Adipocyte (in vitro differentiated cells): ENCODE measurements at places on chromosomes 12 and 14.

- DNase-seq = peak; percentile 9
Measured at GRCh38 chr12:109165599-109165998, 49.2 kb downstream of the ACACB start.

DNA sequence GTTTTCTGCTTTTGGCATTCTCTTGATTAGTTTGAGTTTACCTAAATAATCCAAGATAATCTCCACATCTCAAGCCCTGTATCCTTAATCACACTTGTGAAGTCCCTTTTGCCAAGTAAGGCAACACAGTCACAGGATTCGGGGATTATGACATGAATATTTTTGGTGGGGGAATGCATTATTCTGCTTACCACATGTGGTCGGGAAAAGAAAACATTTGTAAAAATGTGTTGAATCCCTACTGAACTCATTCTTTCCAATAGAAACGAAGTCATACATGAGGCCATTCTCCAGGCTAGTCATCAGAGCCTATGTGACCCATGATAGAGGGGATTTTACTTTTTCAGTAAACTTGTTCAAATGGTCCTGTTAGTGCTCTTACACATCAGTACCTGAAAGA is 58.5 kb upstream of the PRICKLE1 start:
- peak; percentile 15 for DNase-seq

DNA sequence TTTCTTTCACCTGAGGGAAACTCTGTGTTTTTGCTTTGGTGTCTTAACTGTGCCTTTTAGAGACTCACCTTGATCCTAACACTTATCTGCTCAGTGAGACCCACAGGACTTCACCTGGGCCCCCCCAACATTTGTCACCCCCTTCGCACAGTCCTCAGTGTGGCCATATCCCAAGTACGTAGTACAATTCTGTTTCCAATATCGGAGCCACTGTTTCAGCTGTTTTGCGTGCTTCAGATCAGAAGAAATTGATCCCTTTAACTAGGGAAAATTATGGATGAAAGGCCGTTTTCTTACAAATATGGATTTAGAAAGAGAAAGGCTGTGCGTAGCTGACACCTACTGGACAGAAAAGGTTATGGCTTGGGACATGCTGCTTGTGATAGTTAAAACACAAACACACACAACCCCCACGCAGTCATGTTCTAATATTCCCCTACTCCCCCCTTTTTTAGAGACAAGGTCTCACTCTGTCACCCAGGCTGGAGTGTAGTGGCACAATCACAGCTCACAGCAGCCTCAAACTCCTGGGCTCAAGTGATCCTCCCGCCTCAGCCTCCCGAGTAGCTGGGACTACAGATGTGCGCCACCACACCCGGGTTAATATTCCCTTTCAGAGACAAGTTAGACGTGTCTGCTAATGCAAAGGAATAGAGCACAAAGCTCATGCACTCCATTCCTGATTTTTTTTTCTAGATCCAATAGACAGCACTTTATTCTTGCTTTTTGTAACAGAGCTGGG is 3.6 kb upstream of the SLC7A8 start:
- DNase-seq = peak; percentile 88

DNA sequence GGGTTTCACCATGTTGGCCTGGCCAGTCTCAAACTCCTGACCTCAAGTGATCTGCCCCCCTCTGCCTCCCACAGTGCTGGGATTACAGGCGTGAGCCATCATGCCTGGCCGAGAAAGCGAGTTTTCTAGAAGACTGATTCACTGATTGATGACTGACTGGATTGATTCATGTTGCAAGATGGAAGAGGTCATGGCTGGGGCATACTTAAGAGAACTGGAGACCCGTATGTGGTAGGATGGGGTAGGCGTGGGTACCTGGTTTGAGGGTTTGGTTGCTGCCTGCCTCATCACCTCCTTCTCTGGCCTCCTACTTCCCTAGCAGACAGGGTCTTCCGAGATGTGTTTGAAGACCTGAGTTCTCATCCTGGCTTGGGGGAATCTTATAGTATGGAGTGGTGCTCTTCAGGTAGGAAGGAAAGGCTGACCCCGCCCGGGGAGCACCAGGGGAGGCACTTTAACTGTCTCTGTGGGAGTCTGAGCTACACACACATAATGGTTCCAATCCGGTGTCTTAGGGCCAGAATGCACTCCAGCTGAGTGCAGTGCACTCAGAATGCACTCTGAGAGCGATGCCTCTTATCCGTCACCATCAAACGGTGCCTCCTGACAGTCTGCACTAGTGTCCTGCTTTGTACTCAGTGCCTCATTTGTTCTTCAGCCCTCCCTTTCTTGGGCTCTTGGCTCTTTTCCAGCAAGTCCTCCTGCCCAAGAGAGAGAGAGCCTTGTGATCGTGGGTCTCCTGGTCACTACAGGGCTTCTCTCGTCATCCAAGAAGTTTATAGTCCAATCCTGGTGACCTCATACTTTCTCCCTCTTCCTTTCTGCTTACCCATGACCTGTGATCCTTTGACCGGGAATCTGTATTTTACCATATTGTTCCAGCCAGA is 19.7 kb downstream of the PLEKHG3 start:
- no peak for DNase-seq

- peak; percentile 81 for DNase-seq
Measured at GRCh38 chr14:28635387-28635786, 131.2 kb upstream of the FOXG1 start.

DNA sequence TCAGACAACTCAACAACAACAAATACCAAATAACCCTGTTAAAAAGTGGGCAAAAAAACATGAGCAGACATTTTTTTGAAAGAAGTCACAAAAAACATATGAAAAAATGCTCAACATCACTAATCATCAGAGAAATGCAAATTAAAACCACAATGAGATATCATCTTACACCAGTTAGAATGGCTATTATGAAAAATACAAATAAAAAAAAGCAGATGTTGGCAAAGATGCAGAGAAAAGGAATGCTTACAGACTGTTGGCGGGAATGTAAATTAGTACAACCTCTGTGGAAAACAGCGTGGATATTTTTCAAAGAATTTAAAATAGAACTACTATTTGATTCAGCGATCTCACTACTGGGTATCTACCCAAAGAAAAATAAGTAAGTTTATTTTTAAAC is 114.0 kb downstream of the SLC38A4 start:
- DNase-seq = peak; percentile 77

- no peak for DNase-seq
Measured at GRCh38 chr14:49196327-49196726, 389.9 kb downstream of the RPS29 start.

GRCh38 chr14:28879573-28879996 is 113.0 kb downstream of the FOXG1 start:
- no peak for DNase-seq

DNA sequence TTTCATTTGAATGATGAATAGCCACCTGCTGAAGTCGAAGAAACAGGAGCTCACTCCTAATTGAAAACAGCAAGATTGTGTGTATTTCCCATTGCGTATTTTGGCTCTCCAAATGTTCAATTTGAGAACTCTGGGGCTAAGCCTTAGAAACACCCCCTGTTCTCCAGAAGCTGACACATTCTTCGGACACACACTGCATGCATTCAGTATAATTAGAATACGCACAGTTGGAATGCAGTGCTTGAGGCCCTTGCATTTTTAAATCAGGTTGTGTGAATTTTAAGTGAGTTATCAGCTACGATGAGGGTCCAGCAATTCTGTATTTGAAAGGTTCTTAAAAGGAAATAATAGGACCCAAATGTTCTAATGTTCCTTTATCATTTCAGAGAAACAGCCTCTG is 103.8 kb downstream of the PRKD1 start:
- no peak for DNase-seq

GRCh38 chr14:65261425-65261920 is 151.1 kb upstream of the FUT8 start:
- no peak for DNase-seq

GRCh38 chr14:58746701-58747100 is 108.9 kb downstream of the DACT1 start:
- no peak for DNase-seq

- DNase-seq = peak; percentile 49
Measured at GRCh38 chr12:88691811-88692210, 111.5 kb upstream of the KITLG start.

DNA sequence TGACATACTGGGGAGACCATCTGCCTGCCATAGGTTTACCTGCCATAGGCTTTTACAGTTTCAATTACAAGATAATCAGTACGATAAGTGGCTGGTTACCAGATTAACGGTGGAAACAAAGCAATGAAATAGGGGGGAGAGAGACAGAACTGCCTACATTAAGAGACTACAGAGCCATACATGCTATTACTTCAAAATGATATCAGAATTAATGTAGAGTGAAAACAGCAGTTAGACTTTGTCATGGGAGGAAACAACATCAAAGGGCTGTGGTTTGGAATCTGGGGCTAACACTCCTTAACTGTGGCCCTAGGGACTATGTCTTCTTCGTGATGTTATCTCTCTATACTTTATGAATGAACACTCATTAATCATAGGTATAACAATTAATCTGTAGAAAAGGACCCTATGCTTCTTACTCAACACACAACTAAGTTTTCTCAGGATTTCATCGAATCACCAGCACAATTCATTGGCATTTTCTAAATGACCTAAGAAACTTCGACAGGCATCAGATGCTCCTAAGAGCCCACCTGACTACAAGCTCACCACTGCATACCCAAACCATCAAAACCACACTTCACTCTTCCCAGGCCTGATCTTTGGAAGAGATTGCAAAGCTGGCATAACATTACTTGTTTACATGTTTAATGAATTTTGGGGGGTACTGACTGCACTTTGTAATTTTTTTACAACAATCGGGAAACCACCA is 475.6 kb upstream of the SOX5 start:
- DNase-seq = no peak

DNA sequence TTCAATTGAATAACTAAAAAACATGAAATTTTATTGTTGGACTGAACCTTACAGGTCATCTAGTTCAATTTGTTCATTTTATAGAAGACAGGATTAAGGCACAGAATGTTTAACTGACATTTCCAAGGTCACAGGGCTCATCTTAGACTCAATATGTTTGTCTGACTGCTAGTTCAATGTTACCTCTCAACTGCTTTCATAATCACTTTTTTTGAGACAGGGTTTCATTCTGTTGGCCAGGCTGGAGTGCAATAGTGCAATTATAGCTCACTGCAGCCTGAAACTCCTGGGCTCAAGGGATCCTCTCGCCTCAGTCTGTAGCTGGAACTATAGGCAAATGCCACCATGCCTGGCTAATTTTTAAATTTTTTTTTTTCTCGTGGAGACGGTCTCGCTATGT is 24.4 kb upstream of the ITGA5 start:
- DNase-seq = no peak

GRCh38 chr14:25394791-25395391 is 344.9 kb upstream of the STXBP6 start:
- DNase-seq = no peak

- peak; percentile 68 for DNase-seq
Measured at GRCh38 chr14:64806202-64806861, 73.4 kb downstream of the SPTB start.

- DNase-seq = peak; percentile 65
Measured at GRCh38 chr12:46675736-46676135, 150.1 kb downstream of the SLC38A4 start.

GRCh38 chr12:53937596-53938325 is 870 bp upstream of the HOXC13 start:
- no peak for DNase-seq

DNA sequence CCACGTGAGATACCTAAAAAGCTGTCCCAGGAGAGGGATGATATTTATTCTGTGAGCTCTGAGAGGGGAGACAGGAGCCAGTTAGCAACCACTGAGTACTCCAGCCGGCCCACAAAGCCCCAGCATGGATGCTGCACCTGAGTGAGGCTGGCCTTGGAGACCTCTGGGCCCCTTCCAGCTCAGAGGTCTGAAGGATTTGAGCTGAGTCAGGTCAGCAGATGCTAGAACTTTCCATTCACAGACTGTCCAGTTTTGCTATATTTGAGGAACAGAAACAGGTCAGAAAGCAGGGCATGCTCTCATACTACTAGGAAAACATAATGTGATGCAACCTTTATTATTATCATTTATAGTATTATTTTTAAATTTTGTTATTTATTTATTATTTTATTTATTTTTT is 15.0 kb upstream of the MAPKAPK5 start:
- DNase-seq = no peak

GRCh38 chr14:67079846-67080245 is 109.4 kb upstream of the GARIN2 start:
- DNase-seq = no peak

- DNase-seq = peak; percentile 36
Measured at GRCh38 chr14:77036484-77037214, 8.1 kb upstream of the IRF2BPL start.

DNA sequence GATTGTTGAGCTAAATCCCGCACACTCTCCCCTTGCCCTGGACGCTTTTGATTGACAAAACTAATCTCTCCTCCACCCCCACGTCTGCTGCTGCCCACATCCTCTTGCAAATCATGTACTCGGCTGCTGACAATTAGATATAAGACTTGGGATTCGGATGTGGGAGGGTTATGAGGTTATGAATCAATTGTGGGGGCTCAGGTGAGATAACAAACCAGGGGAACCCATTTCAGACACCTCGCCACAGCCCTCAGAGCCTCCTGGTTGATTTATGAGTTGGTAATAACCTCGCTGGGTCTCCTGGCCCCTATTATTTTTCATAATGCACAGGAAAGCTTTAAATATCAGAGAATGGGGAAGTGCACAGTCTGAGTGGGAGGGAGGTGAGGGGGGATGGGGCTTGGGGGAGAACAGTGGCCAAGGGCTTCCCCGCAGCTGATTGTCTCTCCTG is 449.9 kb downstream of the DPF3 start:
- no peak for DNase-seq
